ENCODE measurements at places on chromosomes 13 and 19.
A peak's percentile ranks its signal among the peaks of the same experiment; 100 is the strongest.

DNA sequence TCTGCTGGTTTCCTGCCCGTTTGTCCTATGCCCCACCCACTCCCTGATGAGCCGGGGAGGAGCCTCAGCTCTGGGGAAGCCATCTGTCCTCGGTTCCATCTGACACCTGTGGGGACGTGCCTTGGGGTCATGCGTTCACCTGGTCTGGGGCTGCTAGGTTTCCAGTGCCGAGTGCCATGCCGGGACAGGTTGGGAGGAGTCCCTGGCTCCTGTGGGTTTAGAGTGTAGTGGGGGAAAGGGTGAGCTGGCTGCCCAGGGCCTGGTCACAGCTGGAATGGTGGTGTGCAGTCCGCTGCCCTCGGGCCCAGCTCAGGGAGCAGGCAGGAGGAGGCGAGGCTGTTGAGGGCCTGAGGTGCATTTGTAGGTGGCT, 2.5 kb downstream of the KDM4B start:
- DNase-seq = peak; percentile 17

- peak; percentile 34 for DNase-seq
These were observed 848 bp upstream of the CEBPA start for GRCh38 chr19:33302974-33303790.

GRCh38 chr13:60282186-60282585, 114.8 kb upstream of the TDRD3 start:
- no peak for DNase-seq

DNA sequence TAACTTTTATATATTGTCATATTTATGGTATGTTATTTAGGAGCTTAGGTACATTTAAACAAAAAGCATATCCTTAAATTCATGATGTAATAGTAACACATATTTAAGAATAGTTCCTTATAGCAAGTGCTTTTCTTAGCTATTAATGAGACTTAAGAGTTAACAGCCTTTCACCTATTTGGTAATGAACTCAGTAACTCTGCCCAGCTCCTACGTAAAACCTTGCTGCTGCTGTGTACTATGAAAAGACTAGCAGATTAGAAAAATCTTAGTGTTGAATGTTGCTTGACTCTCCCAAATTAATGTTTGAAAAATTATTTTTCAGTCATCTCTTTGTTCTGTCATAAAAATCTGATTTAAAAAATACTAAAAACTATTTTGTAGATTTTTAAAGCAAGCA, 6.9 kb downstream of the GPR180 start:
- no peak for DNase-seq
